ENCODE measurements at places on chromosomes 12 and 14.

DNA sequence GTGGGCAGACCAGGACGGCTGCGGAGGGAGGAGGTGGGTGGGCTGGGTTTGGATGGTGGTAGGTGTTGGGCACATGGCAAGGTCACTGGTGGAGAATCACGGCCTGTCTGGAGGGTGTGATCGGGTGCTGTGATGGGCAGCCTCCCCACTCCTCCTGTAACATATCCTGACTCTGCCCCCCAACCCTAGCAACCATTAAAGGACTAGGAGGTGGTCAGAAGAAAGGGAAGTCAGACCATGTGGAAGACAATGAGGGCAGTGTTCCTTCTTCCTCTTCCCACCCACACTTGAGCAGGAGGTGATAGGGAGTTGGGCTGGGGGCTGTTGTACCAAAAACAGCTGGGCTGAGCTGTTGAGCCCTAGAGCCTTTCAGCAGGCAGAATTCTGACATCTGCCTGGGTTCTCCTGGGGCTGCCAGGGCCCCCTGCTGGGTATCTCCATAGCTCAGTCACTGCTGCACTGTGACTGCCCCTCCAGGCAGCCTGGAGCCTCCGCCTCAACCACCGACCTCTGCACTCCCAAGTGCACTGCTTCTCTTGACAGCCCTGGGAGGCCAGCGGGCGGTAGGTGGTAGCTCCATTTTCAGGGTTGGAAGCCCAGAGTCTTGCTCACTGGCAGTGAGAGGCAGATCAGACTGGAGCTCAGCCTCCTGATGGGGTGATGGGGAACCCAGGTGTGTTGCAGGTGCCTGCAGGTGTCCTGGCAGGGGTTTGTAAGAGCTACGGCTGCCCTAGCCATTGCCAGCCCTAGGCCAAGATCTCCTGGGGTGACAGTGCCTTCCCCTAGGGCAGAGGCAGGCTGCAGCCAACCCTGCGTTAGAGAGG, 15.4 kb downstream of the VASH1 start:
- no peak for DNase-seq

DNA sequence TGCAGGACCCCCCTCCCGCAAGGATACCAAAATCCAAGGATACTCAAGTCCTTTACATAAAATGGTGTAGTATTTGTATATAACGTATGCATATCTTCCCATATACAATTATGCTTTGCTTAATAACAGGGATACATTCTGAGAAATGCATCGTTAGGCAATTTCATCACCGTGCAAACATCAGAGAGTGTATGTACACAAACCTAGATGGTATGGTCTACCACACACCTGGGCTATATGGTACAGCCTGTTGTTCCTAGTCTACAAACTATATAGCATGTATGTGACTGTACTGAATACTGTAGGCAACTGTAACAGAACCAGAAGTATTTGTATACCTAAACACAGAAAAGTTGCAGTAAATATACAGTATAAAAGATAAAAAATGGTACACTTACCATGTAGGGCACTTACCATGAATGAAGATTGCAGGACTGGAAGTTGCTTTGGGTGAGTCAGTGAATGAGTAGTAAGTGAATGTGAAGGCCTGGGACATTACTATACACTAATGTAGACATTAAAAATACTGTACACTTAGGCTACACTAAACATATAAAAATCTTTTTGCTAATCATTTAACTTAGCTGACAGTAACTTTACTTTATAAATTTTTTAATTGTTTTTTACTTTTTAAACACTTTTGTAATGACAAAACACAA, 141.1 kb downstream of the SLC41A2 start:
- DNase-seq, result no peak

- no peak for DNase-seq
Observed at GRCh38 chr14:68571114-68571591, 221.7 kb downstream of the ZFP36L1 start.

GRCh38 chr14:88204221-88204620, 118.8 kb downstream of the KCNK10 start:
- no peak for DNase-seq

DNA sequence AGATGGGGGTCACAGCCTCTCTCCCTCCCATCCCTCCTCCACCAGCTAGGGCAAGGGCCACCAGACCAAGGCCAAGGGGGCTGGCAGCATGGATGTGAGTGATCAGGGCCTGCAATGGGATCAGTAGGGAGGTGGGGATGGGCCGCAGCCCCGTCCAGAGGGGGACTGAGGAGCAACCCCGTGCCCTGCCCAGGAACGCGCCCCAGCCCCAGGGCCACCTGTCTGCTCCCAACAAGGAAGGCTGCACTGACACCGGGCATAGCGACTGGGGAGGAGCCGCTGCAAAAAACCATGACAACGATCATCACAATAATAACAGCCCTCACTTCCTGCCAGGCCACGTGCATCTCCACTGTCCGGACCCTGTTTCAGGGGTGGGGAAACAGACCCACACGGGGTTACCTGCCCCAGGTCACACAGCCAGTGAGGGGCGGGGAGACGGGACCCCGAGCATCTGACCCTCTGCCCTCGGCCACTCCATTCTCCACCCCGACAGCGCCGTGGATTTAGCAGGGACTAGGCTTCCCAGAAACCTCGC, 24.3 kb downstream of the NCOR2 start:
- DNase-seq, result peak; percentile 18

DNA sequence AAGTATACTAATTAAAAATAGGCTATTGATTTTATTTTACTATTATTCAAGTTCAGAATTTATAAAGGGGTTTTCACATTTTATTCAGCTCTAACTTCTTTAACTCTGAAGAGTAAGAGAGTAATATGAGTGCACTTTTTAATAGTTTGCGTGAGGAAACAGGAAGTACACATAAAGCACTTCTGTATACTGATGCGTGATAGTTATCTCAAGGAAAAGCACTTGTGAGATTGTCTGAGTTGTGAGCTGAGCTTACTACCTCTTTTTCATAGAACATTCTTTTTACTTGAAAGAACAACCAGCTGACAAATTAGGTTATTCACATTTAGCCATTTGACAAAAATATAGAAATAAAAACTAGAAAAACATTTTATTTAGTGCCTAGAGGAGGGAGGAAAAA, 1.9 kb downstream of the RAD51AP1 start:
- DNase-seq, result no peak

DNA sequence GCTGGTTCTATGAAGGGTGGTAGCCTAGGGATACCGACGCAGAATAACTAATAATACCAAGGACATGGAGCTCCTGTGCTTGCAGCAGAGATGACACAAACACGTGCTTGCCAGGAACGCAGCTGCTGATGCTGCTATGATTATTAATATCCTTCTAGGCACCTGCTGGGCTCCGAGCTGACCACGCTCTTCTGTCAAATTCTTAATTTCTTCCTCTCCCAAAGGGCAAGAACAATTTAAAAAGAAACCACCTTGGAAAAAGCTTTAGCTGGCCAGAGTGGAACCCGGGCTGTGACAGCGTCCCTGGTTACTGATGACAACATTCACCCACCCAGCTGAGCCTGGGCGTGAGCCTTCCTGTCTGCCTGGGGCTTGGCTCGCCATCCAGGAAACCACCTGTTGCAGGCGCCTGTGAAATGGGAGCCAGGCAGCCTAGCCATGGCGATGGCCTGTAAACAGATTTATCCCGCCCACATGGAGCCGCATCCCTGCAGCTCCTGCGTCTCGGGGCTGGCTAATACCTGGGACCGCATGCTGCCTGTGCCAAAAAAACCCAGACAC, 28.8 kb downstream of the CLMN start:
- DNase-seq, result no peak

DNA sequence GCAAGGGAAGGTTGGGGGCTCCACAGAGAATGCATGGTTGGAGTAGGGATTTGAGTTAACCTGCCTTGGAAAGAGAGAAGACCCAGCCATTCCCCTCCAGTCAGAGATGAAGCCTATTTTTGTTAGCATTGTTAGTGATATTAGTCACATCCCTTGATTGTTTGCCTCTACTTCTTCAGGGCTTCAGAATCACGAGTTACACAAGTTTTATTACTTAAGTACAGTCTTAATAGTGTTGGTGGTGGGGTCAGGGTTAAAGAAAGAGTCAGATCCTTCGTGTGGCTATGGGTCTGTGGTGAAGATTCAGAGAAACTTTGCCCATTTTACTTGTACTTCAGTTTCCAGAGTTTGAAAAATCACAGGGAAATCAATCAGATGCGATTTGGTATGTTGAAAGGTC, 363.1 kb downstream of the LRIG3 start:
- no peak for DNase-seq

- DNase-seq, result no peak
Observed at GRCh38 chr12:5809586-5809985, 135.5 kb downstream of the ANO2 start.

DNA sequence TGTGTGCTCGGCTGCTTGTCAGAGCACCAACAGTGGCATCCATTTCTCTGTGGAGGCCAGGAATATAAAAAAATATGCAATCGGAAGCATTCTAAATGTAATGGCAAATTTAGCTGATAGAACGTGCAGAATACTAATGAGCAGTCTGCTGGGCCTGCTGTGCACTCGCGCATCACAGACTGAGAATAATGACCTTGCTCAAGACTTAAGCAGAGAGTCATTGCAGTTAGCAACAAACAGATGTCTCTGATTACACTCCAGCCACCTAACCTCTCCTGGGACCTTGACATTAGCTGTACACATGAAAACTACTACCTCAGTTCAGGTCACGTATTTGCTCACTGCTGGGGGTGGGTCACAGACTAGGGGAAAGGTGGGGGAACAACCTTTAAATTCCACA, 269.2 kb upstream of the DAAM1 start:
- no peak for DNase-seq

DNA sequence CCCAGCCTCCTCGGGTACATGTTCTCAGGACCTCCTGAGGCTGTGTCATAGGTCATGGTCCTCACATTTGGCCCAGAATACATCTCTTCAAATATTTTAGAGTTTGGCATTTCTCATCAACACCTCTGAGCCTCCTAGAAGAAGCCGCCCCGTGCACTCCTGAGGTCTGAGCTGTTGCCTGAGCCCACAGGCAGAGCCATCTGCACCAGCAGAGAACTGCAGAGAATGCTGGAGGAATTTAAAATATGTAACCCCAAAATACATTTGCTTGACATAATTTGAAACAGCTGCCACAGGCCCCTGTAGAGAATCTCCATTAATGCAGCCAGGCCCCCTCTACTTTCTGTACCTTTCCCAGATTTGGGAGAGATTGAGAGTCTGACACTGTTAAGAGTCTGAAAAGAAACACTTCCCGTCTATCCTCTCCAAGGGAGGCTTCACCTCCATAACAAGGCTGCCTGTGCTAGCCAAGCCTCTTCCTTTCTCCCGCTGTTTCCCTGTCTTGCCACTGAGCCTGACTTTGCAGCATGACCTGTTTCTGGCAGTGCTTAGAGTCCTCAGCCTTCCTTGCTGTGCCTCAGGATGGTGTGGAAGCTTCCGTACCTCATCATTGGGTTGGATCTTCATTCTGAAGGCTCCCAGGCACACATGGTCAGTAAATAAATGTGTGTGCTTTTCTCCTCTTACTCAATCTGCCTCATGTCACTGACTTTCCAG, 95.4 kb upstream of the SFSWAP start:
- no peak for DNase-seq

- DNase-seq, result no peak
Observed at GRCh38 chr12:109014984-109015765, 5.7 kb downstream of the SVOP start.

DNA sequence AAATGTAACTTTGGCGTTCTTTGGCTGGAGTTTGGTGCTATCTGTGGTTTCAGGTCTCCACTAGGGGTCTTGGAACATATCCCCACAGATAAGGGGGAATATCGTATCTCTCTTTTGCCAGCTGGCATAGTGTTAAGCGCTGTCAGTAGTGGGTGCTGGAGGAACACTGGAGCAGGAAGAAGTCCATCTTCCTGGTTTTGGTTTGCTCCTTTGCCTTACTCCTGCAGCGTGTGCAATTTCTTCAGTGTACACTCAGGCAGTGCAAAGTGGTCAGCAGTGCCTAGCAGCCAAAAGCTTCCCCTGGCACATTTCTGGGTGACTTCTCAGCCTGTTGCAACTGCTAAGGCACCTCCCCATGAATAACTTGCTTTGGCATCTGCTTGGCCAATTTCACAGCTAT, 11.7 kb upstream of the RIPK3 start:
- DNase-seq, result no peak

GRCh38 chr12:129848876-129849275, 54.9 kb downstream of the TMEM132D start:
- no peak for DNase-seq

GRCh38 chr14:98591161-98591560, 680.8 kb downstream of the BCL11B start:
- no peak for DNase-seq

GRCh38 chr12:68959891-68960464, 27.0 kb upstream of the CPM start:
- no peak for DNase-seq

DNA sequence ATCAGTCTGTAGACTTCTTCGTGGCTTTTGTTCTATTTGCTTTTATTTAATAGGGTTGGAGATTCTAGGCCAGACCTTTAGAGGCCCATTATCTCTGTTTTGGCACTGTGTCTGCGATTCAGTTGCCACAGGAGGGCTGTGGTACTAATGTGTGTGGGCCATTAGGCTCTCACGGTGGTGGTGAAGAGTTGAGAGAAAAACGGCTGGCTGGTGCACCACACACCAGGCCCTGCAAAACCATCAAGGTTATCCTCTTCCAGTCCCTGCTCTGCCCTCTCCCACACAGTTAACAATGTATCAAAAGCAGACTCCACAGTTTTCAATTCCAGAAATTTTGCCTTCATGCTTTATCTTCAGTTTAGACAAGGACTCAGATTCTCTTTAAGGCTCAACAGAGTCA, 97.7 kb downstream of the MYF5 start:
- no peak for DNase-seq

DNA sequence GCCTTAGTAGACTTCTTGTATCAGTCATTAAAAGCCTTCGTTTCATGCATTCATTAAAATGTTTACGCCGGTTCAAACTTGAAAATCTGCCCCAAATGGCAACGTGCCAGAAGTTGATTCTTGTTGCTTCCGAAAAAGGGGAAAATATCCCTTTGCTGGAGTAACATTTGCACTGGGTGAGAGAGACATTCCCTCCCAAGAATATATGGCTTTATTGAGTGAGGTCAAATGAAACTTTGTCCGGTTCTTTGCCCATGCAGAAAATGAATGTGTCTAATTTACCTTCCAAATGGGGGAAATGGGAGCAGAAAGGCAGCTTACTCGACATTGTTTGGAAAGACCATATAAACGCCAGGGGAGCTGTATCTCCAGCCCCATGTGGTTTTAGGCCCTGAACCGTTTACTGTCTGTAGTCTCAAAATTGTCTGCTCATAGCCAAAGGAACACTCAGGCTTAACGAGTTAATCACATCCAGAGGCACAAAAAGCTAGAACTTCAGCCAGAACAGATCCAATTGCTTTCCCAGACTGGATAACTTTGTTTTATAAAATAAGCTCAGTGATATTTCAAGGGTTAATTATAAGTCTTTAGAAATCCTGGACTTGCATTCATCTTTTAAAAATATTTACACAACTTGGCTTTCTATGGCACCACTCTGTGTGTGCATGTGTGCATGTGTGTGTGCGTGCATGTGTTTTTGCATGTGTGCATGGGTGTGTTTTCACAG, 2.9 kb upstream of the EMP1 start:
- DNase-seq, result no peak

DNA sequence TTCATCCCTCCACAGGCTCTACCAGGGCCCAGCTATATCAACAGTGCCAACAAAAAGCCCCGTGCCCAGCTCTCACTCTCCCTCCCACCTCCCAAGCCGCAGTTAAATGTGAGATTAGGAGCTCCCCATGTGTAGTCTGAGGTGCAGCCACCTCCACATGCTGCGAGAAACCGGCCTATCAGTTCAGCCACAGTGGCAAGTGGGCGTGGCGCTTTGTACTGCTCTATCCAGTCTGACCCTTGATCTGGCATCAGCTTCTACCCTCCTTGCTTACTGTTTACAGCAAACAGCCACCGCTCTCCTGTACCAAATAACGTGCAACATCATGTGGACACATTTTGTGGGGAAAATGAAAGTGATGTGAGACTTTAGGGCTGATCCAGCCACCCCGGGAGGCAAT, 1.7 kb downstream of the PLEK2 start:
- DNase-seq, result no peak

Data from T follicular helper cell (primary cell).